ENCODE measurements at places on chromosomes 6 and 20. TPM values are rescaled to one million over a fixed set of nuclear protein-coding genes. Genes with fewer than 3 reads are reported as not detected.

Gene EDEM2
- total RNA-seq, result 22.2 TPM

Gene TRDN
- not detected for total RNA-seq

Gene TGM3
- total RNA-seq, result 0.14 TPM

Gene HLA-DQA2
- total RNA-seq, result not detected

Gene SLC25A27
- total RNA-seq, result 3.1 TPM

Gene C20orf202
- total RNA-seq, result 0.05 TPM

Gene RAB44
- 0.07 TPM for total RNA-seq

Gene LINC00237
- total RNA-seq, result not detected

Gene FITM2
- total RNA-seq, result 3.5 TPM

Gene GABRR1
- not detected for total RNA-seq

Gene MCHR2
- not detected for total RNA-seq

Gene MACROD2
- not detected for total RNA-seq

Gene CTAGE9
- not detected for total RNA-seq

Gene RAET1L
- 27.2 TPM for total RNA-seq

Gene AVP
- total RNA-seq, result not detected

Gene FRK
- total RNA-seq, result 2.7 TPM

Gene HLA-DRB5
- total RNA-seq, result not detected

Gene MLN
- total RNA-seq, result not detected

Gene TCEA2
- total RNA-seq, result 10.0 TPM

Data from airway epithelial cell (primary cell).